NCI-H1930 (cell line): ENCODE measurements at places on chromosomes 7 and 10.

- DNase-seq = no peak
Measured at GRCh38 chr7:145313551-145313950, 477.7 kb upstream of the TPK1 start.

GRCh38 chr10:83657487-83657886 is 481.8 kb upstream of the GHITM start:
- DNase-seq = no peak

DNA sequence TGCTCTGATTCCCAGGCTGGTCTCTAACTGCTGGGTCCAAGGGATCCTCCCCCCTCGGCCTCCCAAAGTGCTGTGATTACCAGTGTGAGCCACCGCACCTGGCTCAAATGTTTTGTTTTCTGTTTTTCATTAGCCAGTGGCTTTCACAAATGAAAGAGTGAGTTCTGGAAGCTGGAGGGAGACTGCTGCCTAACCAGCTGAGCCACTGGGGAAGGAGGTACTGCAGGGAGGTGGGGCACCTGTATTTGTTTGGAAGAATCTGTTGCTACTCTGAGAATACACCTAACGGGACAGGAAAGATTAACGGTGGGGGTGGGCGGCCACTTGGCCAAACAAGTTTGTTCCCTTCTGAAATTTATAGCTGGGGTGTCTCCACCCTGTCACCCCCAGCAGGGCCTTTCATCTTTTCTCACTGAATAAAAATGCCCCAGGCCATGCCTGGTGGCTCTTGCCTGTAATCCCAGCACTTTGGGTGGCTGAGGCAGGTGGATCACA is 4.7 kb downstream of the STOX1 start:
- no peak for DNase-seq

- DNase-seq = no peak
Measured at GRCh38 chr10:43946445-43946844, 297.8 kb upstream of the ZNF32 start.

GRCh38 chr10:63115732-63116383 is 17.3 kb upstream of the NRBF2 start:
- DNase-seq = no peak

DNA sequence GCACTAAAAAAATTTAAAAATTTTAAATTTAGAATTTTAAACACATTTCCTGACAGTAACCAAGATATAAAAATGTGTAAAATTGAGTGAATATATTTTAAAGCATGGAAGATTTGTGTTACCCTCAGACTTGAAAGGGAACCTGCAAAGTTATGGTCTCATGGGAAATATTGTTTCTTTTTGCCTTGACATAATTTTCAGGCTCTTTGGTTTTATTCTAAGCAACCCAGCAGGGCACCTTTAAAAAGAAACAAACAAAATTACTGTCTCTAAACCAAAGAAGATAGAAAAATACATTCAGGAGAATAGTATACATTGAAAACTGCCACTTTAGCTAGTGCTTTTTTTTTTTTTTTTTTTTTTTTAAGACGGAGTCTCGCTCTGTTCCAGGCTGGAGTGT is 87.5 kb downstream of the ADK start:
- DNase-seq = no peak

GRCh38 chr10:121242741-121243608 is 355.3 kb downstream of the FGFR2 start:
- DNase-seq = no peak

- no peak for DNase-seq
Measured at GRCh38 chr7:5420067-5420880, 3.4 kb downstream of the TNRC18 start.

DNA sequence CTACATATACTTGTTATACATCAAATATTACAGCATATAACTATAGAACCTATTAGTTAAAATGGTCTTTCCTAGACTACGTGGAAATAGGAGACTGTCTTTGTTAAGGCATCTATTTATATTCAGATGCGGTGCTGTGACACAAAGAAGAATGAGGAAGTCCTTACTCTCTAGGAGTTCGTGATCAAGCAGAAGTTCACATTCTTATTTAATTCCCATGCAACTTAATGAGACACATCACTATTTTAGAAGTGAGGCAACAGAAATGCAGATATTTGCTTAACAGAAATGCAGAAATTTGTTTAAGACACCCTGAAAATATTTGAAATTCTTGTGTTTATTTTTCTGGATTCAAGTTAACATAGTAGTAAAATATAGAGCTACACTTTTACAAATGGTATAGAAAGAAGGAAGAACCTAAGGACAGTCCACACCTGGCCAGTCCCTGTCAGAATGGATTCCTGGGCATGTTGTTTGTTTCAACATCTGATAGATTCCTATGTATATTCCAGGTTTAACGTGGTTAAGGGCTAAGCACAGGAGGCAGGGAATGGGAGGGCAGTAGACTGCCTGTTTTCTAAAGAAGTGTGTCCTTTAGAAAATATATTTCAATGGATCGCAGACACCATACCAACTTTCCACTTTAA is 70.6 kb upstream of the NXPH1 start:
- DNase-seq = no peak

- DNase-seq = no peak
Measured at GRCh38 chr10:19499291-19499770, 316.9 kb upstream of the PLXDC2 start.

DNA sequence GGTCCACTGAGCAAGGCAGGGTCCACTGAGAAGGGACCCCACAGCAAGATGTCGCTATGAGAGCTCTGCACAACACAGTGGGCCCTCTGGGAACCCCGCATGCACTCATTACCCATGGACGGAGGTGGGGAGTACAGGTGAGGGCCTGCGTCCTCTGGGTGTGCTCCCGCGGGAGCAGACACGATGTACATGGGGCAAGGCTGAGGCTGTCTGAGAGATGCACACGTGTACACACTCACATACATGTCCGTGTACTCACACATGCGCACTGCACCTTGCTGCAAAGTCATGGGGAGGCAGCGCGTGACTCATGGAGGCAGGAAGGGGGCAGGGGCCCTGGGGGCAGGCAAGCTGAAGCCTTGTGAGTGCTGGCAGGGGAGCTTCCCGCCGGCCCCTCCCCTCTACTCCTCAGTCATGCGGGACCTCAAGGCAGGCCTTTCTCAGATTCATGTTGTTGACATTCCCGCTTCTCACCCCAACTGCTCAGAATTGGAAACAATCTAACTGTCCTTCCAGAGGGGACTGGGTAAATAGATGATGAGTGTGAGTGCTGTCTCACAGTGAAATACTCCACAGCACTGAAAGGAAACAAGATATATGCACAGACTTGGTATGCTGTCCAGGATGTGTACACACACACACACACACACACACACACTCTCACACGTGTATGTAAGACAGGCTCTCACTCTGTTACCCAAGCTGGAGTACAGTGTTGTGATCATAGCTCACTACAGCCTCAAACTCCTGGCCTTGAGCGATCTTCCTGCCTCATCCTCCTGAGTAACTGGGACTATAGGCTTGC is 40.0 kb downstream of the GOLGA7B start:
- no peak for DNase-seq

- peak; percentile 76 for DNase-seq
Measured at GRCh38 chr7:142603870-142604448, 145.3 kb upstream of the PRSS1 start.

DNA sequence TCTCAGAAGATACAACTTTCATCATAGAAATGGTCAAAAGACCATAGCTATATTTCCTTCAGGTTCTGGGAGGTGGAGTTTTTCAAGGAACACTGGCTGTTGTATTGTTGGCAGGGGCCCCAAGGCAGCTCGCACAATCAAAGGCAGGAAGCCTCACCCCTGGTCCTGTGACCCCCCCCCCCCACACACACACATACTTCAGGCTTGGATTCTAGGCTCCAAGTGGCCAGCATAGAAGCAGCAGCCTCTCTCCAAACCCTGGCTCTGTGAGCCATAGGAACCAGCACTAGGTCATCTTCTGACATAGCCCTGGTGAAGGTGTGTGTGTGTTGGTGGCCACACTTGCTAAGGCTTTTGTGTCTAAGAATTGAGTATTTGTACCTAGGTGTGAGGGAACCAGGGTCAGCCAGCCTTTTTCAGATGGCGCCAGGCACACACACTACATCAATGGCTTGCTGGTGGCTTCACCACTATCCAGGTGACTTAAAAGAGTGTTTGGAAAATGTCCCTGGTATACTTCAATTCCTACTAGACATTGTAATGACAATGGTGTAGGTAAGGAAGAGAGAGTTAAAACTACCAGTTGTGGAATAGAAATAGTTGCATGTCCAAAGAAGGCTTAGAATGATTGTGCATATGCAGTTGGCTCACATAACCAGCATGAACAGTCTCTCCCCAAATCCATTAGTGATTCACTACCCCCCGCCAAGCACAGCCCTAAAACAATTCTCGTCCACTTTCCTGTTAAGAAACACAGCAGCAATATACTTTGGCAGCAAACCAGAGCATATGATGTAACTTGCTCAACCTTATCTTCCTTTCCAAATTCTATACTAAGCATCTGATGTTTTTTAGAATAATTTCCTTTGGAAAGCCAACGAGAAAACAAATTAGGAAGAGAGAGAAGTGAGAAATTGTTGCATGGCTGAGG is 91.3 kb downstream of the AVL9 start:
- DNase-seq = no peak

- no peak for DNase-seq
Measured at GRCh38 chr7:141695803-141696289, 6.1 kb downstream of the DENND11 start.

DNA sequence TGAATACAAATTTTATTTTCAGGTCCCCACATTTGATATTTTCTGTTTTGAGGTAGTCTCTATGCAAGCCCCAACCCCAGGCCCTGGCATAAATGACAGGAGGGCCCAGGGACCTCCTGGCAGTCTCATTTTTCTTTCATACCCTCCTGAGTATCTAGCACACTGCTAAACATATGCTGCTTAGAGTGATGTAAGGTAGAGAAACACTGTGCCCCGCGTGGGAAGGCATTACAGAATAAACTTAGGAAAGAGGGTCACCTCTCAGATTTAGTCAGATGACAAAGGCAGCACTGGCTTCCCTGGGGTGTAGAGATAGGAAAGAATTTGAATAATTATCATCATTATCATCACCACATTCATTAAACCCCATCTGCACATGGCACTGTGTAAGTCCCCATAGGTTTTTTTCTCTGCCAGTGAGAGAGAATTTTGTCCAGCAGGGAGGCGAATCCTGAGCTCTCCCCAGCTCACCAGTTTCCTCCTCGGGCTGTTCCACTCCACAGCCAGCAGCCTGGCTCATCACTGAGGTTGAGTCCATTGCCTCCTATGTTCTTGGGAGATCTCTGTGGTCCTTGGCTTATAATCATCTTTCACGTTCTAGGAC is 507.3 kb upstream of the GALNT17 start:
- no peak for DNase-seq

- no peak for DNase-seq
Measured at GRCh38 chr7:145863-146262, 46.5 kb upstream of the FAM20C start.

- no peak for DNase-seq
Measured at GRCh38 chr10:117053482-117053881, 48.5 kb upstream of the SHTN1 start.

GRCh38 chr10:6659451-6659850 is 79.4 kb upstream of the PRKCQ start:
- no peak for DNase-seq

DNA sequence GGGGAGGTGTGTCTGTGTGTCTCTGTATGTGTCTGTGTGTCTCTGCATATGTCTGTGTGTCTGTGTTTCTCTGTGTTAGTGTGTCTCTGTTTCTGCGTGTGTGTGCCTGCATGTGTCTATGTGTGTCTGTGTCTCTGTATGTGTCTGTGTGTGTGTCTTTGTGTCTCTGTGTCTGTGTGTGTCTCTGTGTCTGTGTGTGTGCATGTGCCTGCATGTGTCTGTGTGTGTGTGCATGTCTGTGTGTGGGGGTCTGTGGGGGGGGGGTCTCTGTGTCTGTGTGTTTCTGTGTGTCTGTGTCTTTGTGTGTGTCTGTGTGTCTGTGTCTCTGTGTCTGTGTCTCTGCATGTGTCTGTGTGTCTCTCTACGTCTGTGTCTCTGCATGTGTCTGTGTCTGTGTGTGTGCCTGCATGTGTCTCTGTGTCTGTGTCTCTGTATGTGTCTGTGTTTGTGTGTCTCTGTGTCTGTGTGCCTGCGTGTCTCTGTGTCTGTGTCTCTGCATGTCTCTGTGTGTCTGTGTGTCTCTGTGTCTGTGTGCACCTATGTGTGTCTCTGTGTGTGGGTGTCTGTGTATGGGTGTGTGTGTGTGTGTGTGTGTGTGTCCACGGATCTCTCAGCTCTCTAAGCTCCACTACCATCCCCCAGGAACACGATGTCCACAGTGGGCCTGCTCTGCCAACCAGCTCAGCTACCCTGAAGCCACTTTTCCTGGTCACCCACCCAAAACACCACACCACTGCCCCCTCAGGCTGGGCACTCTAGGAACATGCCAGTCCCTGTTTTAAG is 41.7 kb downstream of the RASGEF1A start:
- no peak for DNase-seq

DNA sequence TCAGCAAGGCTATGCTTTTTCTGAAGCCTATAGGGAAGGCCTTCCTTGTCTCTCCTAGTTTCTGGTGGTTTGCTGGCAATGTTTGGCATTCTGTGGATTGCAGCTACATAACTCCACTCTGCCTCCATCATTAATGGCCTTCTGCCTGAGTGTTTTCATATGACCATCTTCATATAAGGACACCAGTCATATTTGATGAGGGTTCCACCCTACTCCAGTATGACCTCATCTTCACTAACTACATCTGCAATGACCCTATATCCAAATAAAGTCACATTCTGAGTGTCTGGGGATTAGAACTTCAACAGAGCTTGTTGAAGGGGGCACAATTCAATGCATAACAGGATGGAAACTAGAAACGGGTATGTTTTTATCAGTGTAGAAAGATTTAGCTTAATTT is 22.1 kb downstream of the CAV1 start:
- DNase-seq = no peak

DNA sequence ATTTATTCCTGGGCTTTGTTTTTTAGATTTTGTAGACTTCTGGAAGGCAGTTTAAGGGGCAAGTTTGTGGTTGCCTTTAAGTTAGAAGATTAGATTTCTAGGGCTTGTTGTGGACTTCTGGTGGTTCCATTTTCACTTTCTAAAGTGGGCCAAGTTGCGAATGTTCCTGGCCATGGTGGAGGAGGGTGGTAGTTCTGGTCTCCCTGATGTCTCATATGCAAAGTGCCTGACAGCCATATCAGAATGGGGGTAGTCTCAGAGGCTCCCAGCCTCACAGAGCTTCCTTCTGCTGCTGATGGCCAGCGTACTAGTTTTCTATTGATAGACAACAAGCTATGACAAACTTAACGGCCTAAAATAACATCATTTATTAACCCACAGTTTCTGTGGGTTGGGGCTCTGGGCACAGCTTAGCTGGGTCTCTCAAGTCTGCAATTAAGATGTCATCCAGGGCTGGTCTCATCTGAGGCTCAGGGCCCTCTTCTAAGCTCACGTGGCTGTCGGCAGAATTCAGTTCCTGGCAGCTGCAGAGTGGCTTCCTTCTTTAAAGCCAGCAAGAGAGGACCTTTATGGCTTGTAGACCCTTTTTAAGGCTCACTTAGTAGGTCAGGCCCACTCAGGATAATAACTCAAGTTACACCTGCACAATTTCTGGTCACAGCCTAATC is 44.8 kb downstream of the BMPER start:
- no peak for DNase-seq

GRCh38 chr7:131544449-131545301 is 11.8 kb downstream of the PODXL start:
- DNase-seq = no peak

- no peak for DNase-seq
Measured at GRCh38 chr7:43590862-43591557, 8.1 kb downstream of the STK17A start.
